SHP77 (cell line): ENCODE measurements at places on chromosomes 16 and 17.

GRCh38 chr17:15649861-15650421, 30.4 kb upstream of the FBXW10B start:
- DNase-seq: peak; percentile 50

GRCh38 chr17:47949946-47950345, 7.7 kb downstream of the PRR15L start:
- no peak for DNase-seq

DNA sequence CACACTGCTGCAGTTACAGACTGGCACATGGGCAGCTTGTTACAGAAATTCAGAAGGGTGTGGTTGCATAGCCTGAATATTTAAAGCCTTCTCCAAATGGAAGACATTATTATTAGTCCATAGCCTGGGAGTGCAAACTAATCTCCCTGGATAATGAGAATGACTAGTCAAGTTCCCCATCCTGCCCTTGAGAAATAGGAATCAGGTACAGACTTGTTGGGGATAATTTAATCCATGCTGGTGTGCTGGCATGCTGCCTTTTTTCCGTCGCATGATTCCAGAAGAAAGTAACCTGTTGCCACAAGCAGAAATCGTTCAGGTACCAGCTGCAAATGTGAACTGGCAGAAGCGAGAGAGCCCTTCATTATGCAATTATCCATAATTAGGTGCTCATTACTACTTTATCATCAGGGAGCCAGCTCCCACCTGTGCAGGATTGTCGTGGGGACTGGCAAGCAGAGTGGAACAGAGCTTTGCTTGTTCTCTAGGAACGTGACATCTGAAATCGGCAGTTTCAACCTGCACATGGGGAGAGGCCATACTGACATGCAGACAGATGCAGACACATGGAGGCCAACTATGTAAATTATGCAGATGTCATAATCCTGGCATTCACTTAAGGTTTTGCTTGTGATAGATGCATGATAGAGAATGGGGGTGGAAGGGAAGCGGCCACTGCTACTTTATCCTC, 419.4 kb downstream of the PMP22 start:
- DNase-seq: no peak

DNA sequence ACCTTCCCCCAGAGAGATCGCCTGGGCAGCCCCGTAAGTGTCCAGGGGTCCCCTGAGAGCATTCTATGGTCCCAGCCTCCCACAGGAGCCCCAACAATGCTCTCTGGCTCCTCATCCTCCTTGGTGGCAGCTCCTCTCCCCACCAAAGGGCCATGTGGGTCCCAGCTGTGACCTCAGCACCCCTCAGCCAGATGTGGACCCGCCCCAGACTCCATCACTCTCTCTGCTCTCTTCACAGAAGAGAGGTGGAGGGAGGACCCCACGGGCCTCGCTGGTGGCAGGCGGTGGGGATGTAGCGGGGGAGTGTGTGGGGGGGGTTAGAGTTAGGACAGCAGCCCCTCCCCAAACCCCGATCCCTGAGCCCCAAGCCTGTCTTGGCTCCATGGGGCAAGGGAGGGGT, 41.0 kb downstream of the SOCS3 start:
- no peak for DNase-seq

GRCh38 chr17:29219378-29220047, 27.1 kb upstream of the CRYBA1 start:
- peak; percentile 64 for DNase-seq

- no peak for DNase-seq
Measured at GRCh38 chr16:84498859-84499620, 5.4 kb downstream of the MEAK7 start.

- peak; percentile 55 for DNase-seq
Measured at GRCh38 chr16:28317040-28317880, 24.9 kb downstream of the SBK1 start.

- DNase-seq: no peak
Measured at GRCh38 chr16:17435318-17435717, 35.4 kb downstream of the XYLT1 start.

DNA sequence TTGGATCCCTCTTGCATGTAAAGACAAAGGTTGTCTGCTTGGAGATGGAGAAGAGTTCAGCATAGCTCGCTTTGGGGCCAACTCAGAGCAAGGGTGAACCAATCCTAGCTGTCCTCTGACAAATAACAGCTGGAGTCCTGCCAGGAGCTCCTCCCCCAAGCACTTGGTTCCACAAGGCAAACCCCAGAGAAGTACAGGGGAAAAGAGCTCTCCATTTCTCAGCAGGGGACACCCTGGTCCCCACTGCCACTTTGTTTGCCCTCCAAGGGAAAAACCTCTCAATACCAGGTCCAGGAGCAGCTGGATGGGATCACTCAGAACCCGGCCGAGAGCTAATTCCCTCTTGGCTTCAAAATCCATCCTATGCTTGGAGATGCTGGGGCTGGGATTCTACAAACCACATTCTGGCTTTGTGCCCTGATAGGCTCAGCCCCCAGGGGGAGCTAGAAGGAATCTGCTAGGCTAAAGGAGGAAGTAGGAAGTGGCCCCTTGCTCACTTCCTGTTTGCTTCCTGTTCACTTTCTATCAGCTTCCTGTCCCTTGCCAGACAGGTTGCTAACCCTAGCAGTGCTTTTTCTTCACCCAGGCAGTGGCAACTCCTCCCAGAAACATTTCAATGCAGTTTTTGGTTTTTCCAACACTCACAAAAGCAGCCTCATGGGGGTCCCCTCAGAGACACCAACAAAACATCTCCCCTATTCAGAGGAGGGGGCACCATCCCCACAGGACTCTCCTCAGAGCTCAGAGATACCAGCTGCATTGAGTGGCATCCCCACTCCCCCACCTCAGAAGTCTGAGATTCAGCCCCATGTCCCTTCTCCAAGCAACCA, 30.7 kb downstream of the CDRT4 start:
- DNase-seq: peak; percentile 86

DNA sequence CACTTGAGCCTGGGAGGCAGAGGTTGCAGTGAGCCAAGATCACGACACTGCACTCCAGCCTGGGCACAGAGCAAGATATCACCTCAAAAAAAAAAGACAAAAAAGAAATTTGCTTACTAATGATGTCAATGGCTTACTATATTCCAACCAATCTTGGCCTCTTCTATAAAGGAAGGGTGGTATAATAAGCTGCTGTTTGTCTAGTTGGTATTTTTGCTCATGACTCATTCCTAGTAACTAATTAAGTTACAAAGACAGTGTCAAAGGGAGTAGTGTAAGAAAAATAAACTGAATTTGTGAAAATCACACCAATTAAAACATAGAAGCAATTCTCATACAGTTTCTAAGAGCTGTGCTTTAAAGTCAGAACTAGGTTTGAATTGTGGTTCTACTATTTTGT, 82.5 kb downstream of the NLK start:
- no peak for DNase-seq
